ENCODE measurements at places on chromosomes 12 and 14.

DNA sequence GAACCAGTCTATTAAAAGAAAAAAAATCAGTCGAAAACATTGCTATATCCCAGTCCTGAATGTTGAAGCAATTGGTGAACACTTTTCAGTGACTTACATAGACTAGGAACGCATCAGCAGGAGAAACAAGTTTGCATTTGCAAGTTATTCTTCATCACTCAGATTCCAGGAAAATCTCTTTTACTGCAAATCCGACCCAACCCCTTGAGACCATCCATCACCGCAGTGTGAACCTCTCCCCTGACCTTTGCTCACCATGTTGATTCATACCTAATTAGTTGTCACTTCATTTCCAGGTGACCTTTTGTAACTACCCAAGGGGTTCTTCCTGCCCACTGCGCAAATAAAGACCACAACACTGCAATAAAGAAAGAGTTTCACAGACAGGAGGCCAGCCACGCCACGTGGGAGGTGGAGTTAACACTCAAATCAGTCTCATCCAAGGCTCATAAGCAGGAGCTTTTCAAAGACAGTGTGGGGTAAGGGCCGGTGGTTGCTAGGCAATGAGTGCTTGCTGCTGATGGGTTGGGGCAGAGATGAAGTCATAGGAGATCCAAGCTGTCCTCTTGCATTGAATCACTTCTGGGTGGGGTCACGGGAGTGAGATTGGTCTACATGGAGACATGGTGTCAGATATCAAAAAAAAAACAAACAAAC lies 241.3 kb upstream of the TMEM132C start:
- DNase-seq = no peak

DNA sequence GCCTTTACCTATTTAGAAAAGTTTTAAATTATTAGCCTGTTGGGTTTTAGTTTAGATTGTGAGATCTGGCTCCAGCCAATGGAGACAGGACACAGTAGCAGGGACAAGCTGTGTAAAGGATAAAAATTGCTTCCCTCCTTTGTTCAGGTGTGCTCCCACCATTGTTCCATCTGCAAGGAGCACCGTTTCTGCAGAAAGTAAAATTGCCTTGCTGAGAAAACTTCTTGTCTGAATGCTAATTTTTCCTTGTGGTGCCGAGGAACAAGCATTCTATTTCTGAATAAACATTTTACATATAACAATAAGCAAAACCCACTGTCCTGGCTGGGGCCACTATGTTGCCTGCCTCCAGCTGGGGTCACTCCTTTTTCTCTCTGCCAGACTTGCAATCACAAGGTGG lies 72.7 kb upstream of the ZFP36L1 start:
- no peak for DNase-seq

DNA sequence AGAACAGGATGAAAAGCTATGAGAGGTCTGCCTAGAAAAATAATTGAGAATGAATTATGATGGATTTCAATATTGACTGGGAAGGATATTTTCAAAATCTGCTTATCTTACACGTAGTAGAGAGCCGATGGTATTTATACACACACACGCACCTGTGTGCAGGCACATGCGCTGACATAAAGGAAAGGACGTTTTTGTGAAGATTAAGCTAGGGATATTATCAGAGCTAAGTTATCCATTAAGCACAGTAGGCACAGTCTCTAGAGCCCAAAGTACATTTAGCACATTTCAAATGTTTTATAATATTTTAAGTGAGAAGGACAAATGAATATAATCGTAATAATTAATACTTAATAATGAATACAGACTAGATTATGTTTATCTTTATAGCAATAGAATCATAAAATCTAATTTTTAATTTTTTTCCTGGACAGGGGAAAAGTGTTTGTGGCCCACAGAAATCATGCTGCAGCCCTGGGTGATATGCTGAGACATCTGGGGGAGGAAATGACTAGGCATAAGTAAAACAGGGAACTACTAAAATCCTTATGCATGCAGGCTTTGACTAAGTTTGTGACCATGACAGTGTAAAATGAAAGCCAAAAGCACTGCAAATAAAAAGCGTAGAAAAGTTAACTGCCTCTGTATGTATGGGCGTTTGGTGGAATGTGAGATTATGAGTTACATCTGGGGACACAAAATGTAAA lies 146.1 kb downstream of the KITLG start:
- DNase-seq = no peak

DNA sequence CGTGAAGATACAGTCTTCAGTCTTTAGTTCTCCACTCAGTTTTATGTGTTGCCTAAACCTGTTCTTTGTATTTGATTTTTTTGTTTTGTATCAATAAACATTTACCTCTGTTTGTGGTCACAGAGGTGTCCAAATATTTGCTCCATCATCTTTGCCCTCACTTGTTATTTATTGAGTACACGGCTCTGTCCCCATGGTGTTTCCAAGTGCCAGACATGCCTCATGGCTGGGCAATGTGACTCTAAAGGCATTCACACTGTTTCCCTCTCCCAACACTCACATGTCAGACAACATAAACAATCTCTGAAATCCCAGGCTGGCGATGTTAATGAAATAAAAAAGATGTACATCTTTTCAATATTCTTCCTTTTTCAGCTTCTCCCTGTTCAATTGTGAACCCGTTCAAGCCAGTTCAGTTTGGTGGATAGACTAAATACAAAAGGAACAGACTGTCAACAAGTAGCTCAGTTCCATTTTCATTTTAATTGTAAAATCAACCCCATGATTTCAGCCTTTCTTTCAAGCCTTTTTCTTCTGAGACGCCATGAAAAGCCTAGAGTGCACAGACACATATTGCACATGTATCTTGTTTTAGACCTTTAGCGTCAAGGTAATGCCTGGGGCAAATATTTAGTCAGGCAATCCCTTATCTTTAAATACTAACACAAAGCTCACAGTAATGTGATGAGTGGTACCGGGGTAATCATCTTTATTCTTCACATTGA lies 680.7 kb downstream of the GALC start:
- DNase-seq = no peak

DNA sequence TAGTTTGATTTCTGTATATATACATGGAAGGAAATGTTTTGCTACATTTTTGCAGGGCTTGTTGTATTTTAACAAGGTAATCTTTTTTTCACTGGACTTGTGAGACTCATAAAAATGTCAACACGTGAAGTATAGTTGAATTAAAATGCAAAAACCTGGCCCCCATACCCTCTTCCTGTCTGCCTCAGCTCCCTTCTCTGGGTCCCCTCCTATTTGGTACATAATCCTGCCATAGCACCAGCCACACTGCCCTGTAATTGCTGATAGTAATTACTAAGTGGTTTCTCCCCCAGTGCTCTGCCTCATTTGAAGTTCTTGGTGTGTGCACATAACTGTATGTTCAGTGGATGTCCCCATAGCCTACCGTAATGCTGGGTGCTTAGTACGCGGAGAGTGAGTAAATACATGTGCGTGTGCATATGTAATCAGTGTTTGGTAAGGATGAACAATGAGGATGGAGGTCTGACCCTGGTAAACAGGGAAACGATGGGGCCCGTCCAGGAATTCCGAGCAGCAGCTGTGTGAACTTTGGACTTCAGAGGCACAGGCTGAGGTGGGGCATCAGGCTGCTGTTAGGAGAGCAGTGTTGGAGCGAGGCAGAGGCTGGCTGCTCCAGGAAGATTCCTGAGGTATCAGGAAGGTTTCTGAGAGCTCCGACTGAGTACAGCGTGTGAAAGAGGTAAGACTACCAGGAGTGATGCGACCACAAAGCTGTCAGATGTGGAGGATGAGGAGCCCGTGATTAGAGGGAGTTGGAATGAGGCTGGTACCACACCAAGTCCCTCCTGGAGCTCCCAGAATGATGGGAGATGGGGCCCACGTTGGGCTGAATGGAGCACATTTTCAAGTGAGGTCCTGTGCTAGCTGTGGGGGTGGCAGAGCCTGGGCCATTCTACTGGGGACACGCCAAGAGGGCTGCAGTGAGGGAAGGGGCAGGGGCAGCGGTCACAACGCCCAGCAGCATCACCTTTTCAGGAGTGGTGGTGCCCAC lies 106.8 kb downstream of the PELI2 start:
- no peak for DNase-seq

GRCh38 chr14:68113343-68113930 lies 293.9 kb downstream of the RAD51B start:
- DNase-seq = no peak

GRCh38 chr14:33275879-33276278 lies 337.2 kb downstream of the NPAS3 start:
- no peak for DNase-seq

DNA sequence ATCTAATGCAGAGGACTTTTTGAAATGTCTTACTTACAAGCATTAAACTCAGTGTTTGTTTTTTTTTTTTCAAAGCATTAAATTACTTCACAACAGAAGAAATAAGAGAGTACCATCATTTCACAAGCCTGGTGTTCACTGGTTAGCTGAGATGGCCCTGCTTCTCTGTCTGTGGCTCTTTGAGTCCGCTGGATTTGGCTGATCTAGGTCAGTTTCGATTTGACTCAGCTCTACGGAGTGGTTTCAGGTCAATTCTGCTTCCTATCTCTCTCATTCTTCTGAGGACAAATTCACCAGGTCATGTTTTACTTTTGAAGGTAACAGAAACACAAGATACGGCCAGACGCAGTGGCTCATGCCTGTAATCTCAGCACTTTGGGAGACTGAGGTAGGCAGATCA lies 1066.1 kb downstream of the FLRT2 start:
- DNase-seq = no peak

- DNase-seq = no peak
Measured at GRCh38 chr12:84653482-84653881, 259.1 kb downstream of the SLC6A15 start.
